ENCODE measurements at places on chromosomes 2 and 18. TPM values are rescaled to one million over a fixed set of nuclear protein-coding genes. Genes with fewer than 3 reads are reported as not detected.

DNA sequence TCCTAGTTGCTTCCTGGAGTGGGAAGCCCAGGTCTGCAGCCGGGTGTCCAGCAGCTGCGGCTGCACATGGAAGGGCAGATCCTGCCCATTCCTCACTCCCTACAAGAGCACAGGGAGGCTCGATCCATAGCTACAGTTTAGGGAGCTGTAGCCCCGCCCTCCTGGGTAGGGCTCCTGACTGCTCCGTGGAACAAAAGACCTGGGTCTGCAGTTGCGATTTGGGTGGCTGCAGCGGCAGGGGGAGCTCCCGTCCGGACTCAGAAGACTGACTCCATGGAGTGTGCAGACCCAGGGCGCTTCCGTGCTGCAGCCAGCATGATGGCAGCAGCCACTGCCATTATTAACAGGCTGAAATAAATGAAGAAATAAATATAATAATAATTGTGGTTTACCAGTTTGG, 157.3 kb downstream of the CTNNA2 start:
- no peak for DNase-seq

ZCCHC2 gene
- total RNA-seq: 15.0 TPM

GRCh38 chr2:28434600-28434989, 41.9 kb downstream of the FOSL2 start:
- no peak for DNase-seq

DNA sequence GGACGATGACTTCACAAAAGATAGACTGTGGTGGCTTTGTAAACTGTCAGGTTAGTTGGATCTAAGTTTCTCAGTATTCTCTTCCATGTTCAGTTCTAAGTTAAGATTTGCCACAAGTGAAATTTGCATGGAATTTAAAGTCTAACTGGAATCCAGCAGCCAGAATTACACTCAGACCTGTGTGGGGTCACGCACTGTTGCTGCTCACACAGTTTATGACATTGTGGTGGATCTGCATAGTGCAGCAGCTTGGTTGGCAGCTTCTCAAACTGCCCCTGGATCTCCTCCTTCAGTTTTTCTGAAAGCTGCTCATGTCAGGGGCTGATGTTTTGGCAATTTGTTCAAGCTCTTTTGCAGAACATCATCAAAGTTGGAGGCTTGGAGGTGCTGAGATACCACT, 228.1 kb upstream of the KCNJ3 start:
- DNase-seq: no peak

UGT1A8 gene
- total RNA-seq: not detected

- no peak for DNase-seq
Measured at GRCh38 chr2:101175991-101176390, 24.8 kb upstream of the TBC1D8 start.

GRCh38 chr2:33380001-33380609, 96.3 kb upstream of the RASGRP3 start:
- DNase-seq: peak; percentile 18

DNAJC5G gene
- not detected for total RNA-seq

MOCOS gene
- 69.1 TPM for total RNA-seq

GRCh38 chr2:237864940-237865622, 5.7 kb downstream of the RAMP1 start:
- DNase-seq: peak; percentile 86

- DNase-seq: no peak
Measured at GRCh38 chr2:11590193-11590592, 56.3 kb downstream of the GREB1 start.

GRCh38 chr2:30208453-30208852, 22.9 kb upstream of the LBH start:
- DNase-seq: peak; percentile 73

DNA sequence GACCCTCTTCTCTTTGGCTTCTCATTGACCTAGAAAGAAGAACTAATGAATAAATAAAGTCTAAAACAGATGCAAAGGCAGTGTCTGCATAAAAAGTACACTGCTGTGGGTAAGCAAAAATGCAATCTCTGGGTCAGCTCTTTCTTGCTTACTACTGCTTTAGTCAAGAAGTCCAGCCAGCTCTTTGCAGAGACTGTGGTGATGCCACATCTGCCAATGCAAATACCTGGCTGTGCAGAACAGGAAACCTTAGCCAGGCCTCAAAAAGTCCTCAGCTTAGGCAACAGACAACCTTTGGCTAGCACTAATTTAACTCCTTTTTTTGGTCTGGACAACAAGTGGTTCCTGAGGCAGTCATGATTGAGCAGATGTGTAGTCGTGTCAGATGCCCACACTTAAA, 73.6 kb upstream of the RND3 start:
- no peak for DNase-seq

SLC9A2 gene
- 0.09 TPM for total RNA-seq

DNA sequence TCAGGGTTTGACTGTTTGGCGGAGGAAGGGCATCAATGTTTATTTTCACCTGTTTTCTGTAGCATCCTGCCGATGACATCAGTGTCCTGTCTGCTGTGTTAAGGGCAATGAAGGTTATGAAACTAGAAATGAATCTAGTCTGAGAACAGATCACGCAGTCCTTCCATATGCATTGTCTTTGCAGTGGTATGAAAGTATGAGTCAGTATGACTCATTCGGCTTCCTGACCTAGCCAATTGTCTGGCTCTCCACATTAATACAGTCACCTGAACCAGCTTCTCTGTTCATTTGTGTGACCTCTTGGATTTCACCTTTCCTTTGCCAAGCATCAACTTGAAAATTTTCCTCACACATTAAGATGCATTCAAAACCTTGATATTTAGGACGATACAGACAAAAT, 353.8 kb downstream of the RND3 start:
- peak; percentile 95 for DNase-seq

GRCh38 chr2:241728627-241729026, 5.8 kb upstream of the D2HGDH start:
- DNase-seq: no peak

- DNase-seq: peak; percentile 46
Measured at GRCh38 chr2:27954221-27954673, 63.7 kb downstream of the BABAM2 start.

DNA sequence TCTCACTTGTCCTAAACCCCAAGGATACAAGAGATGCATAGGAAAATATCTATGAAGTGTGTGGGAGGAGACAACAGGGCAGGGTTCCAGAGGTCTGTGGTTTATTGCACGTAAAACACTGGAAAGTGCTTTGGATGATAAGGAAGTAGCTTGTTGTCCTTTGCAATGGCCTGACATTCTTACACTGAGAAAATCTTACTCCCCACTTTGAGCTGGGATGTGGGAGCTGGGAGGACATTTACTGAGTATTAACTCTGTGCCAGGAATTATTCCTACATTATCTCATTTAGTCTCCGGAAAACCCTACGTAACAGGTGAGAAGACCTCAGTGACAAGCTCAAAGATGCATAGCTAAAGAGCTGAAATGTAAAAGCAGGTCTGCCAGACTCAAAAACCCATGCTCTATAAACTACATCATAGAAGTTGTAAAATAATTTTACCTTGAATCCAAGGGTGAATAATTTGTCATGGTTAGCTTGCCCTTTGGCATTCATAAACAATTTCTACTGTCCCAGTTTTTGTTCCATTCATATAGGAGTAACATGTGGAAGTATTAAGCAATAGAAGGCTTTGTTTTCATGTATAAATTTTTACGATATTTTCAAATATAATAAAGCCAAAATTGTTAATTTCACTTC, 9.2 kb upstream of the GALNT3 start:
- DNase-seq: peak; percentile 19

DNA sequence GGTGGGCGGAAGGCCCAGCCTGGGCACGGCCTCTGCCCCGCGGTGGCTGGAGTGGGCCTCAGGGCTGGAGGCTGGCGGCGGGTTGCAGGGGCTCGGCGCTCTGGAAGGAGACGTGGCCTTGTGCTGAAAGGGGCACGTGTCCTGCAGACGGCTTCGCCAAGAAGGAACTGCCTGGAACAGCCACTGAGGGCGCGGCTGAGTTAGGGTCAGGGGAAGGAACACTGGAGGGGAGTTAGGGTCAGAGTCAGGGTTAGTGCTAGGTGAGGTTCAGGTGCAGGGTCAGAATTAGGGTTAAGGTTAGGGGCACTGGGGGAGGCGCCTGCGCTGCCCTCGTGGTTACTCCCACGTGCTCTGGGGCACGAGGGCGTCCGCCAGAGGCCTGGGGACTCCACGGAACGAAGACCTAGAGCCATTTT, 933 bp upstream of the ADNP2 start:
- no peak for DNase-seq

SCYGR4 gene
- not detected for total RNA-seq

DNA sequence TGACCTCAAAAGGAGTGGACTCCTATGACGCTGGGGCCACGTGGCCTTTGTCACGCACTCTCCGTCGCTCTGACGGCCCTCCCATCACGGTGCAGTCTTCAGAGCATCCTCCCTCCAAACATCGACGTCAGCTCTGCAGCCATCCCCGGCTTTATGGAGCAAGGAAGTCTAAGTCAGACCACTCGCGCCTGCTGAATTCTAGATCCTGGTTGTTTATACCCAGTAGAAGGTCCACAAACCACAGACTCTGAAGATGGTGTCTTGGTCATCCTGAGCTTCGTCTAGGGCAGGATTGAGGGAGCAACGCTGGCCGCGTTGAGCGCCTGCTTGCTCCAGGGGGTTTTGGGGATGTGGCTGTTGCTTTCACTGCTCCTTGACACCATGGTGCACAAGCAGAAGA, 228.0 kb upstream of the SALL3 start:
- no peak for DNase-seq

- DNase-seq: no peak
Measured at GRCh38 chr18:9570255-9570654, 44.1 kb downstream of the PPP4R1 start.

GRCh38 chr2:62344472-62344871, 148.6 kb downstream of the B3GNT2 start:
- peak; percentile 66 for DNase-seq

DNA sequence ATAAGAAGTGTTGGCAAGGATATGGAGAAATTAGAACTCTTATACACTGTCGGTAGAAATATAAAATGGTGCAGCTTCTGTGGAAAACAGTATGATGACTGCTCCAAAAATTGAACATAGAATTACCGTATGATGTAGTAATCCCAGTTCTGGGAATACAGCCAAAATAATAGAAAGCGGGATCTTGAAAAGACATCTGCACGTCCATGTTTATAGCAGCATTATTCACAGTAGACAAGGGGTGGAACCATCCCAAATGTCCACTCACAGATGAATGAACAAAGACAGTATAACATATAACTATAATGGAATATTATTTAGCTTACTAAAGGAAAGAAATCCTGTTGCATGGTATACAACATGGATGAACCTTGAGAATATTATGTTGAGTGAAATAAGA, 257.7 kb downstream of the TDRD15 start:
- peak; percentile 15 for DNase-seq

GRCh38 chr2:21754164-21754788, 630.5 kb downstream of the TDRD15 start:
- DNase-seq: no peak

DNA sequence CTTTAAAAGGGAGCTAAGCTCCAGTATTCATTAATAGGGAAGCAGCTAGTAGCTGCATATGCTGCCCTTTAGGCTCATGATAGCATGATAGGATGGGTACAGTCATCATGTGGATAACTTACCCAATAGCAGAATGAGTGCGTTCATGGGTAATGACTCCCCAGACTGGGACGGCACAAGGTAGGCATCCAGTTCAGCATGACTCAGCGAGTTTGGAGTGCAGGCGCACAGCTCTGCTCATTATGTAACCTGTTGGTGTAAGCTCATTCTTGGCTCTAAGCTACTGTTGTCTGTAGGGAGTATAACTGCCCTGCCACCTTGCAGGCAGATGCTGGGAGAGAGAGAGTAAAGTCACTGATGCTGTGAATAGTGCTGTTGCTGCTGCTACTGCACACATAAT, 209.2 kb upstream of the SYT4 start:
- DNase-seq: peak; percentile 68

Measured in MCF 10A (cell line).